RWPE1 (cell line): ENCODE measurements at places on chromosomes 5 and 9.

DNA sequence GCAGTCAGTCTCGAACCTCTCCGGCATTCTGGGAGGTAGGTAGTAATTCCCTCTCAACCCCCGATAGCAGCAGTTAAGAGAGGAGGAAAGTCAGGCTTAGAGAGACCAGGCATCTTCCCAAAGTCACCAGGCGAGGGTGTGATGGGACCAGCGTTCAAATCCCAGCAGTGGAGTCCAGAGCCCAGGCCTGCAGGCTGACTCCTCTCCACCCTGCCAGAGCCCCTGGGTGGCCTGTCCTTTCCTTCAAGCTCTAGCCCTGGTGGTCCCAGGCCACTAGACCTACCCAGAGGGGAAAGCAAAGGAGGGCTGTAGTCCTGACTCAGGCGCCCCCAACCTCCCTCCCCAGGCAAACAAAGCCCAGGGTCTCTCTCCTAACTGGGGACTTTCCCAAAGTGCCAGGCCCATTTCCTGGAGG, 4.2 kb upstream of the NR5A1 start:
- no peak for DNase-seq

DNA sequence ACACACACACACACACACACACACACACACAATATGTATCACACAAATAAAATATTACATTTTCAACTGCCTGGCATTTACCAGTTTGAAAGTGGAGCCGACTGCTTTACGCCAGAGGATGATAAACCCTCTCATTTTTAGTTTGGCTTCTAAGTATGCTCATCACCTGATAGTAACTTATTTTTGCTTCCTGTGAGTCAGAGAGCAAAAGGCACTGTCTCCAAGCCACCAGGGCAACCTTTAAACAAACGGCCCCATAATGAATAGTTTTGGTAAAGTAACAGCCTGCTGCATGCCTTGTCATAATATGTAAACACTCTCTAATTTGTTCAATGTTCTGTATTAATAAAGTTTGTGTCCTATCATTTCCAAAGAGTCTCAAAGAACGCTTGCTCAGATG, 26.9 kb downstream of the KLF4 start:
- no peak for DNase-seq

DNA sequence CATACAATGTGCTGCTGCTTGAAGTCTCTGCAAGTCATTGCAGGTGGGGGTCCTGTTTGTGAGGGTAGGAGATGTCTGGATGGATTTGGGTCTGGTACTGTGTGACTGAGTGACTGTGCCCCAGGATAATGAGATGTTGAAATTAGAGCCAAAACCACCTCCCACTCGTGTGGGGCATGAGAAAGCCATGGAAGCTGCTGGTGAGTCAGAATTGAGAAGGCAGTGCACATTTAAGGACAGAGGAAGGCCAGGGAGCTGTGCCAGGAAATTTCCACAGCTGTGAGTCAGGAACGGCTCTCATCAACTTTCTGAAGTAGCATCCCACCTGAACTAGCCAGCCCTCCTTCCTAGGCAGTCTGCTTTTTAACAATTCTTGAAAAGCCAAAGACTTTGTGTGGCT, 229.8 kb downstream of the DRD1 start:
- peak; percentile 89 for DNase-seq

DNA sequence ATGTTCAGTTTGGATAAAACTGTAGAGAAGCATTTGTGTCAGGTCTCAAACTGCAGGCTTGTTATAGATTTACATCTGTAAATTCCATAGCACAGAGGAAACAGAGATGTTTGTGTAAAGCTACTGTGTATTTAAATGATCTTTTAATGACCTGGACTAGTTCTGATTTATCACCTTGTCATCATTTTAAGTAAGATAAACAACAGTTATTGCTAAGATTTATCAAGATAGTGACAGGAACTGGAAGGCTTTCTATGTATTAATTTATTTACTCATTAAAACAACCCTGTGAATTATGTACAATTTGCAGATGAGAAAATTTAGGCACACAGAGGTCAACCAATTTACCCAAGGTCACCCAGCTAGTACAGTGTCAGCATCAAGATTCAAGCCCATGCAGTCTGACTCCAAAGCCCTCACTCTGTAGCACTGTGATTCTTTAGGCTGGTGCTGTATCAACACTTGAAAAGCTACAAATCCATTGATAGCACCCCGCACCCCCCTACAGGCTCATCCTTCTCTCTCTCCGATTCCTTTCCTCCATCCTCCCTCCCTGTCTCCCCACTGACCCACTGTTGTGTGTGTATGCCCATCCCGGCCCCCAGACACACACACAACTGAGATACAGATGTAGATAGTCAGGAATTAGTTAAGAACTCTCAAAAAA, 184.5 kb downstream of the FBN2 start:
- DNase-seq: no peak

GRCh38 chr9:96719921-96720320, 58.0 kb downstream of the ZNF510 start:
- peak; percentile 88 for DNase-seq

GRCh38 chr5:137778772-137779564, 24.8 kb upstream of the HNRNPA0 start:
- peak; percentile 45 for DNase-seq

DNA sequence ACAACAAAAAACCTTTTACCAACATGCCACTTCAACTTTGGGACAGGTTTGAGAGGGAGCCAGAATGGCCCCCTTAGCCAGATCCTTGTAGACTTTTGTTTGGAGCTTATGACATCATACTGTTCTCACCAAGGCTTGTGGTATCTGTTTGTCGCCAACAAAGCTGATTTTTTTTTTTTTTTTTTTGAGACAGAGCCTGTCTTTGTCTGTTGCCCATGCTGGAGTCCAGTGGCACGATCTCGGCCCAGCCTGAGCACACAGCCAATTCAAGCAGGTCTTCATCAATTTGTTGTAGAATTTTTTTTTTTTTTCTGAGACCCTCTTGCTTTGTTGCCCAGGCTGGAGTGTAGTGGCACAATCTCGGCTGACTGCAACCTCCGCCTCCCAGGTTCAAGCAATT, 26.4 kb upstream of the NTNG2 start:
- no peak for DNase-seq

DNA sequence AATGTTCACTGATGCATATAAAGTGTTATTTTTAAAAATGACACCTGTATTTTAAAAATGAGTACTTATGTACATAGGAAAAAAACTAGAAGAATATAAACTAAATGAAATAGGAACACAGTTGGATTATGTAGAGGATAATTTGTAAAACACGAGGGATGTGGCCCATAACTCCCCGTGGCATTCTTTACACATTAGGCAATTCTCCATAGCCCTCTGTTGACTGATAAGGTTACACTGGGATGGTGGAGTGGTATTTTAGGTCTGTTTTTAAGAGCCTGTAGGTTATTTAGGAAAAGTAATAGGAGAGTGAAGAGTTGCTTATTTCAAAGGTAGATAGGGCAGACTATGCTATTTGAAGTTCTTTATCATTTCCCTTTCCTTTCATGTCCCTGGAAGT, 1.8 kb downstream of the CAVIN4 start:
- DNase-seq: no peak

DNA sequence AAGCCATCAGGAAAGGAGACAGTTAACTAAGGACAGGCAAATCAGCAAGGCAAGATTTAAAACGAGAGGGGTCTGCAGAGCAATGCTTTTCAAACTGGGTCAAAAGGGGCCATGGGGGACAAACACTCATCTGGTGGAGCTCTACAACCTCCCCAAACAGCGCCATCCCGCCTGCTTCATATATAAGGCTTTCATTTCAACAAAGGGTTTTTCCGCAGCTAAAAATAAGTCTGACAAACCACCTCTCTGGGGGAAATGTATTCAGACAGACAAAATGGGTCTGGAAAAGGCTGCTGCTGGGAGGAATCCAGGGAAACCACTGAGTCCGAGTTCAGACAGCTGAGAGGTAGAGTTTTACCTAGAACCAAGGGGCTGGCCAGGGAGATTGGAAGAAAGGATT, 8.3 kb upstream of the SEPTIN8 start:
- DNase-seq: no peak

- DNase-seq: no peak
These were observed 4.4 kb downstream of the PLK2 start for GRCh38 chr5:58455480-58455879.

- no peak for DNase-seq
These were observed 15.2 kb downstream of the MAML1 start for GRCh38 chr5:179747811-179748210.

- no peak for DNase-seq
These were observed 28.4 kb upstream of the HK3 start for GRCh38 chr5:176927562-176927961.
